ENCODE measurements at places on chromosomes 1 and 21. TPM values are rescaled to one million over a fixed set of nuclear protein-coding genes. Genes with fewer than 3 reads are reported as not detected.
A peak's percentile ranks its signal among the peaks of the same experiment; 100 is the strongest.

- DNase-seq, result no peak
Measured at GRCh38 chr1:97082160-97082848, 360.7 kb downstream of the PTBP2 start.

Gene TMEM51
- 36.9 TPM for total RNA-seq

Gene KIAA1614
- 4.3 TPM for total RNA-seq

DNA sequence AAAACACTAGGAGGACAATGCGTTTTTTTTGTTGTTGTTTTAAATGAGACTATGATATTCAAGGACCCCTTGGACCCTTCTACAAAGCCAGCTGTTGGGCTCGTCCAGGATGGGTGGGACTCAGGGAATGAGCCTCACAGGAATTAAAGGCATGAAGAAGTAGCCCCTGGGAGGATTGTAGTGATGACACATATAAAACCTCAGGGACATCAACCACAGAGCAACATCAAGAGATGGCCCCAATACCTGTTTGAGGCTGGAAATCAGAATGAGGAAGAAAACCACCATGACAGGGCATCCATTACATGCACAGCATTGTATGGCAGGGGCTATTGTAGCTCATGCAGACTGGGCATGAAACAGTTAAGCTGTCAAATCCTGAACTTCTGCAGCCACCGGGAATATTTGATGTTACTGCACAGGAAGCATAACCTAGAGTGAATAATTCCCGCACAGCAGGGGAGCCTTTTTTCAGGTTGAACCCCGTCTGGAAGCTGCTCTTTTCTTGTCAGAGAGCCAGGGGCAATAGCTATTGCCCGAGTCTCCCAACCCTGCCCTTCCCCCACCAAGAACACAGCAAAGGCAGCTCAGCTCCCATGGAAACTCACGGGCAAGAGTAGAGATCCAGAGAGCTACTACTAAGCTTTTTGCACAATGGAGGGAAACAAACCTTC, 140.2 kb upstream of the FGGY start:
- DNase-seq, result peak; percentile 45

DNA sequence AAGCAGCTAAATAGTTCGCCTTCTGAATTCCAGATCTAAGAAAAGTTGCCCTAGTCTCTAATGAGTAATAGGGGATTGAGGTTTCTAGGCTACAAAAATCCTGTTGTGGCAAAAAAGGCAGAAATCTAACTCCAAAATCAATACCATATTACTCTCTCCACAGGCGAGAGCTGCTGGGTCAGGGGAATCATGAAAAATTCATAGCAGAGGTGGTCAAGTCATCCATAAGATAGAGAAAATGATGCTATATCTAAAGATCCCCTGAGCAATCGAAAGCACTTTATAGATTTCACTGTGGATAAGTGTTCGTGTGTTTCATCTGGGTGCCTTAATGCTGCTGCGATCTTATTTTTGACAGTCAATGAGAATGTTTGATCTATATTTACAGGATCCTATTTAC, 417.7 kb downstream of the AGBL4 start:
- DNase-seq, result no peak

All from body of pancreas (tissue), 4 donors.